ENCODE measurements at places on chromosomes 13 and 19. TPM values are rescaled to one million over a fixed set of nuclear protein-coding genes. Genes with fewer than 3 reads are reported as not detected.

DNA sequence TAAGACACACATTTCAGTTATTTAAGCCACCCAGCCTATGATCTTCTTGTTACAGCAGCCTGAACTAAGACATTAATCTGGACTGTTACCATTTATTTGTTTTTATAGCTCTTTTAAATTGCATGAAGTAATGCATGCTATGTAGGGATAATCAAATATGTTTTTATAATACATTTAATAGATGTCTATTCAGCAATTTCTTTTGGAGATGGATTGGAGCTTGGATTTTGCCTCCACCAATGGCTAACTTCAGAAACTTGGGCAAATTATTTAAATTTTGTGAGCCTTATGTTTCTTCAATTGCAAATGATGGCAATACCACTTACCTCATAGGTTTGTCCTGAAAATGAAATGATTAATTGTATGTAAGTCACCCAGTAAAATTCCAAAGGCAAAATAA lies 288.7 kb downstream of the GPC6 start:
- no peak for DNase-seq

GRCh38 chr13:85666356-85666755 lies 132.9 kb downstream of the SLITRK6 start:
- DNase-seq = no peak

GRCh38 chr19:40184273-40184672 lies 7.0 kb upstream of the MAP3K10 start:
- DNase-seq = no peak

DNA sequence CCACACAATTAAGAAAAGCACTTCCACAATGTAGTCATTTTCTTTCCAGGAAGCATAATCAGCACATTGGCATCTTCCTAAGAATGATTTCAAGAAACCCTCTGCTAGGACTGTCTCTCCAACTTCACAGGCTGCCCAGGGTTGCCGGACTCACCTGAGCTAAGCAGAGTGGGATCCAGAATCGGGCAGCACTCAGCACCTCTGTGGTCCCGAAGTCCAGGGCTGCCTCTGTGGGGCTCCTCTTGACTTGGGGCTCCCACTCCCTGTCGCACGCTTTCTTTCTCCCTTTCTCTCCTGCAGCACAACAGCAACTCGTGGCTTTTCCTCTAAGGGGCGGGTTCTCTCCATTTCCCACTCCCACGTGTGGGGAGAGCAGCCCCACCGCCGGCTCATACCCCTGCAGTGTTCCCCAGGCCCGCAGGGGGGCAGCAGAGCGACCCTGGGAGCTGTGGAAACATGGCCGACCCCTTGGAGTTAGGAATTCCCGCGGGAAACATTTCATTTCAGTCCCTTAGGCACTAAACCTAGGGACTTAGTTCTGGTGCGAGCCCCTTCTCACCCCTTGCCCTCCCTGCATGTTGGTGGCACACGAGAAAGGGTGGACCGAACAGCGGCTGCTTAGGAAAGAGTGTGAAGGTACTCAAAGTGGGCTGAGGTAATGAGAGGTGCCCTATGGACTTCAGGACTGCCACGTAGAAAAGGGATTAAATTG lies at the start of gene TMEM272:
Gene TMEM272 (minus strand): TSS at position 316 of the 712 bp plus-strand sequence. CDS start 6,647 bp downstream, outside the sequence.
- peak; percentile 21 for DNase-seq

C5AR1 gene
- polyA plus RNA-seq = 4.1 TPM

CGB7 gene
- polyA plus RNA-seq = not detected

ZSWIM4 gene
- 8.1 TPM for polyA plus RNA-seq

ADAMTS10 gene
- 46.0 TPM for polyA plus RNA-seq

CBY2 gene
- not detected for polyA plus RNA-seq

Data from right lung (tissue), 10 donors.